BJ (cell line): ENCODE measurements at places on chromosomes 7 and 10.

GRCh38 chr10:122096705-122097104 lies 107.7 kb downstream of the TACC2 start:
- no peak for DNase-seq

DNA sequence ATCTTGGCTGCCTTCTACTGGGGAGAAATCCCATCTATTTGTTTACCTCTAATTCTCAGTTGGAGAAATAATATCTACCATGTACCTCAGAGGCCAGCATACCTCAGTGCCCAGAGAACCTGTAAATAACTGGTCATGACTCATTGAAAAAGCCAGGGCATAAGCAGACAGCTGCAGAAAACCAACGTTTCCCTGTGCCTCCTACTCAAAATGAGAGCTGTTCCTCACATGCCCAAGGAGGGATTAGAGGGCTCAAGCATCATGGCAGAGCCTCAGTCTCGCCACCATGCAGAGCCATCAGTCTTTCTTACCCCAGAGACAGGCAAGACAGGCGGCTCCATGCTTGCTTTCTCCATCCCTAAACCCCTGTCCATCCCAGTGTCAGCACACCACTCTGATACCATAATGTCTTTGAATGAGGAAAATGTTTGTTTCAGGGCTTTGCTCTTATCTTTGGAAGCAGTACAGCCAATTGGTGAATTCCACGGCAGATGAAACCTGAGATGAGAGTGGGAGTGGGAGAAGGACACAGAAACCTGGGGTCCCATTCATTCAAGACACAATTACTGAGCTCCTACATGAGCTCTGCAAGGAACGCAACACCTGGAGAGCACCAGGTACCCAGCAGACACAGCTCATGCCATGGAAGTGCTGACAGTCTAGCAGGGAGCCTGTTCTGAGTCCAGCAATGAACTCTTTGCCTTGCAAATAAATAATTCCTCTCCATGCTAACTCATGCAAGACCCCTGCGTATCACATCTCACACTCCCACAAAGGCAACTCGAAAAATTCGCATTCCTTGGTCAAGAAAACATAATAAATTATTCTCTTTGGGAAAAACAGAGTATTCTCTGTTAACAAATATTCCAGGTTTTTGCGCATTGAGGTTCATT lies 21.1 kb downstream of the PON1 start:
- no peak for DNase-seq

DNA sequence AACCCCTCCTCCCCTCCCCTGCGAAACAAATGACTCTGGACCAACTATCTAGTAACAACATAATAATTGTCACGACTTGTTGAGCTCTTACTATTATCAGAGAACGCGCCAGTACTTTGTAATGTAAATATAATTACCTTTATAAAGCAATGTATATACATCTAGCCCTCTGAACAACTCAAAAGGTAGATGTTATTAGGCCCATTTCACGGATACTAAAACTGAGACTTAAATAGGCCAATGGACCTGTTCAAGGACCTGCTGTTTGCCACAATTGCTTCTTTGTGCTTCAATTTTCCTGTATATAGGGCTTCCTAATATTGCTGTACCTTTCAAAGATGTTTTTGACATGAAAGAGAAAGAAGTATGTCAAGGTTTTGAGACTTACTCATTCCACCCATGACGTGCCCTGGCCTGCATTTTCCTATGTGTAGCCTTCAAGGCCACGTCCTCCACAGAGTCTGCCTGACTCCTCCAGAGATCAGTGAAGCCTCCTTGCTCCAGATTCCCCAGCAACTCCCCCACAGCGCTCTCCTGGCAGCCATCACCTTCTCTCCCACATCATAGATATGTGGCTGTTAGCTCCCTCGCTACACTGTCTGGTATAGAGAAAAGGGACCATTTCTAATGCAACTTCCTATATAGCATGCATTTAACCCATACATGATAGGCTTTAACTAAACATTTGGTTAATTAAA lies 156.6 kb downstream of the SKIDA1 start:
- no peak for DNase-seq

GRCh38 chr7:3194501-3195141 lies 106.4 kb upstream of the SDK1 start:
- DNase-seq, result no peak

GRCh38 chr7:46291050-46291438 lies 370.0 kb upstream of the IGFBP3 start:
- DNase-seq, result peak; percentile 30

GRCh38 chr10:112875476-112876267 lies 74.4 kb upstream of the TCF7L2 start:
- peak; percentile 19 for DNase-seq

DNA sequence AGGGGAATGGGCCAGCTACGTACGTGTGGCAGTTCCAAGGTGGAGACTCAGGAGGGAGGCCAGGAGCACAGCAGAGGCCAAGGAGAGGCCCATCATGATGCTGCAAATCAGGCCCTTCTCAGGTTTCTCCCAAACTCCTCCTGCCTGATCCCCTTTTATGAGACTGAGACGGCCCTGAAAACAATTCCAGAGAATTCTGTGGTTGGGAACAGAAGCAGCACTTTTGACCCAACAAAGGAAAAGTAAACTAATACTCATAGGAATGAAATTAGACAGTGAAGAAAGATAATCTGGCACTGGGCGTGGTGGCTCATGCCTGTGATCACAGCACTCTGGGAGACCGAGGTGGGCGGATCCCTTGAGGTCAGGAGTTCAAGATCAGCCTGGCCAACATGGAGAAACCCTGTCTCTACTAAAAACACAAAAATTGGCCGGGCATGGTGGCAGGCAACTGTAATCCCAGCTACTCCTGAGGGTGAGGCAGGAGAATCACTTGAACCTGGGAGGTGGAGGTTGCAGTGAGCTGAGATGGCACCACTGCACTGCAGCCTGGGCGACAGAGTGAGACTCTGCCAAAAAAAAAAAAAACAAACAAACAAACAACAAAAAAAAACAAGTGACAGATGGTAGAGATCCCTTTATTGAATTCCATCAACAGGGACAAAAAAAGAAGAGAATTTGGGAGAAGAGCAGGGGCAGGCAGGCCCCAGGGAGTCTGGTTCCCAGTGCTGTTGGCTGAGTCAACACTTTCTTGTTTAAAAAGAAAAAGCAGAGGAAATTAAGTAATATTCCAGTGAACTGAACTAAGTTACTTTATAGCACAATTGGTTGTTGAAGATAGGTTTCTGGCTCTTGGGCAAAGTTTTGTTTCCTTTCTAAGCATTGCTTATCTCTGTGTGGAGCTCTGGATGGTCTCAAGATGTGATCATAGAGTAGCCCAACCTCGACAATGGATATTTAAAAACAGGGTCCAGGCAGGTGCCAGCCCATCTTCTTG lies at the start of gene CCL26:
Gene CCL26, minus strand, starts transcription at position 131 of the 997 bp plus-strand sequence. Its CDS starts 35 bp downstream, at position 96.
- peak; percentile 83 for DNase-seq

- no peak for DNase-seq
These were observed 16.1 kb upstream of the JCAD start for GRCh38 chr10:30075481-30075880.

- DNase-seq, result no peak
These were observed 69.1 kb downstream of the NKX6-2 start for GRCh38 chr10:132716691-132717490.

DNA sequence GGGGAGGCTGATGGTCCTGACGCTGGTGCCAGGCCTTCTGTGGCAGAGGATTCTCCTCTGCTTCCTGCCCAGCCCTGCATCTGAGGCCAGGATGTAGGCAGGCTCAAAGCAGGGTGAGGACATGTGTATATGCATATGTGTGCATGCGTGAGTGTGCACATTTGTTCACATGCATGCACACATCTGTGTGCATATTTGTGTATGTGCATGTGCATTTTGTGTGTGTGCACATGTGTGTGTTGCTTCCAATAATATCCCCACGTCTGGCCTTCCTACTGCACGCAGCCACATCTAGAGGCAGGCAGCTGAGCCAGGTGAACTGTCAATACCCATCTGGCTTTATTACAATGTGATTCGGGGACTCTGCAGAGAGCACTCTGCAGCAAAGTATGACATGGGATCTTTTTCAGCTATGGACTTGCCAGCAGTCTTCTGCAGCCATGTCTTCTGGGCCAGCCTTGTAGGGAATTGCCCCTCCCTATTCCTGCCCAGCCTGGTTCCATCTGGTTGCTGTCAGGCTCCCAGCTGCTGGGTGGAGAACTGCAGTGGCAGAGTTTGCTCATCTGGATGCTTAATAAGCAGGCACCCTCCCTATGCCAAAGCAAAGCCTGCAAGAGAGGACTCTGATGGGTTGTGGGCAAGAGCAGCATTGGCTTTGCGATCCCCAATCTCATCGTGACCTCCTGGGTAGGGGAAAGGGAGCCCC lies 140.7 kb downstream of the PFKFB3 start:
- no peak for DNase-seq

GRCh38 chr10:15106352-15107013 lies 9.3 kb downstream of the RPP38 start:
- DNase-seq, result no peak

- DNase-seq, result no peak
These were observed 108.7 kb downstream of the SH2D4B start for GRCh38 chr10:80646366-80646765.

- no peak for DNase-seq
These were observed 30.3 kb upstream of the TPK1 start for GRCh38 chr7:144866189-144866588.

DNA sequence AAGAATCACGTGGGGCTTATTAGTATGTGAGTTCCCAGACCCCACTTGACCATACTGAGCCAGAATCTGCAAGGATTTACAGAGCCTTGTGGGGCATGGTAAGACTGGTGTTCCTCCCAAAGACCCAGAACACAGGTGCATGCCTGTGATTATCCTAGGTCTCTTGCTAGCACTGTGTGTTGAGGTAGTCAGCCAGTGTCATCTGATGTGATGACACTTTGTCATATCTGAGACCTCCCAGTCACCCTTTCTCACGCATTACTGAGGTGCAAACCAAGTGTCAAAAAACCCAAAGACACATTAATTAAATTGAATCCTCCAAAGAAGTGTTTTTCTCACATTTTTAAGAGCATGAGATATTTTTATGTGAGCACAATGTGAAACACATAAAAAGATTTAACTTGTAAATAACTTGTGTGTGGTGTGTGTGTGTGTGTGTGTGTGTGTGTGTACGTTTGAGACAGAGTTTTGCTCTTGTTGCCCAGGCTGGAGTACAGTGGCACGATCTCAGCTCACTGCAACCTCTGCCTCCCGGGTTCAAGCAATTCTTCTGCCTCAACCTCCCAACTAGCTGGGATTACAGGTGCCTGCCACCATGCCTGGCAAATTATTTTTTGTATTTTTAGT lies 162.0 kb upstream of the PRPS1L1 start:
- DNase-seq, result no peak

- DNase-seq, result no peak
These were observed 67.1 kb downstream of the CDK14 start for GRCh38 chr7:90663176-90663575.

DNA sequence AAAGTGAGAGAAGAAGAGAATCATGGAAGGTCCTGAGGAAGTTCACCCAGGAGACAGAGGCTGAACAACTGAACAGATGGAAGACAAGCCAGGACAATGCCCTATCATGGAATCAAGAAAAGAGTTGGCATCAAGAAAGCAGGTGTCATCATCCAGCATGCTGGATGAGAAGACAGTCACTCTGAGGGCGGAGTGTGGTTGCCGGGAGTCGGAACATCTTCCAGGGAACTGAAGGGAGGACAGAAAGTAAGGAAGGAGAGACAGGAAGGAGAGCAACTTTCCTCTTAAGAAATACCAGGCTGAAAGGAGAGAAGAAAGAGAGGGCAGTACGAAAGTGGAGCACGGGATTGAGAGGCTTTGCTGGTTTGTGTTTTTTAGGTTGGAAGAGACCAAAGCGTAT lies 654.5 kb upstream of the CELF2 start:
- no peak for DNase-seq

GRCh38 chr10:43972976-43973647 lies 324.4 kb upstream of the ZNF32 start:
- no peak for DNase-seq

DNA sequence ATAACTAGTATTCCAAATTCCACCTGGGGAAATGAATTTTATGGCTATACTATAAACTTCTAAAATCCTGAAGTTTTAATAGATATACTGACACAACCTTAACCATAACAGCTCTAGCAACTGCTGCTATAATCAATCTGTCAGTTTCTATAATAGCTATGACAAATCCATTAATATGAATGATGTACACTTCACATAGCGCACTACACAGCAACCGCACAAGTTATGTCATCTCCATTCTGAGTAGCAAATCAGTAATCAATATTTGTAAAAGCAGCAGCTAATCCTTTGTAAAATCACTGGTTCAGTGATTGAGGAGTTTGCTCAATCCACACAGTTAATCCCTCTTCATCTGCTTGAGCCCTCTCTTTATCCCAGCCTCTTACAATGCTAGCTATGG lies 105.3 kb downstream of the SKAP2 start:
- DNase-seq, result no peak

GRCh38 chr7:98418271-98418635 lies 17.4 kb upstream of the BAIAP2L1 start:
- no peak for DNase-seq
